ENCODE measurements at places on chromosomes 2 and 18.

DNA sequence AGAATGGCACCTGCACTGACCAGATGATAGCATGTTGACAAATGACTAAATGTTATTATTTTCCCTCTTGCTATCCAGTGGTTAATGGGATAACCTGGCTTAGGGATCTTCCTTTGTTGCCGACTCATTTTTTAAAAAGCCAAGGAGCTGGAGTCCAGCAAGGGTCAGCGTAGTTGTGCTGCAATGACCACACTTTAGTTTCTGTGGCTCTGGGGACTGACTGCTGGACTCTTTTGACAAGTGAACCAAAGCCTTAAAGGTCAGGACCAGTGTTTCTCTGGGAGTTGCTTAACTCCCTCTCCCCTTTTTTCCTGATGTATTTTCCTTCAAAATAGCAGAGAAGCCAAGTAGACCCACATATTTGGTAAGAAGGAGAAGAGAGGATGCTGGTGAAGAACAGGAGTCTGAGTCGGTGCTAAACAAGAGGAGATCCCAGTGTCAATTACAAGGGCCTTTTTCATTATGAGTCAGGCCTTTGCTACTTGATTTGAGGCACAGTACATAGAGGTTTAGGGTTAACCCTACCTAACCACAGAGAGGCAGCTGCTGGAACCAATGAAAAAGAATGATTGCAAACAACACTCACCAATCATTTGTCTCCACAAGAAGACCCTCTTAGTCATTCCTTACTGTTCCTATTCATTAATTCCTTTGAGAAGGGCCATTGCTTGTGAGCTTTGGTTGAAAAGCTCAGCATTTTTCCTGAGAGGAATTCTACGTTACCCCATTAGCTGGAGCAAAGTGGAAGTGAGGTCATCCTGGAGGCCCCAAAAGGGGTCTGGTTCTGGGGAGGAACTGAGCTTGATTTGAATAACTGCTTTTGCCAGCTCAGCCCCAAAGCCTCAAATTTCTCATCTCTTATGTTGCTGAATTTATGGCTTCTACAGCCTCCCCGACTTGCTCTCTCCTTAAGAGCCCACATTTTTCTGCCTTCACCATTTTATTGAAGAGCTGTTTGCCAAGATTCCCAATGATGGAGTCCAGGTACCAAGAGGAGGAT, 137.6 kb upstream of the HNMT start:
- DNase-seq: no peak

- DNase-seq: no peak
These were observed 182.2 kb upstream of the ATP5MC3 start for GRCh38 chr2:175363699-175364098.

- no peak for DNase-seq
These were observed 91.3 kb upstream of the RBBP8 start for GRCh38 chr18:22841840-22842239.

- DNase-seq: no peak
These were observed 99.6 kb upstream of the ASB18 start for GRCh38 chr2:236363711-236364277.

DNA sequence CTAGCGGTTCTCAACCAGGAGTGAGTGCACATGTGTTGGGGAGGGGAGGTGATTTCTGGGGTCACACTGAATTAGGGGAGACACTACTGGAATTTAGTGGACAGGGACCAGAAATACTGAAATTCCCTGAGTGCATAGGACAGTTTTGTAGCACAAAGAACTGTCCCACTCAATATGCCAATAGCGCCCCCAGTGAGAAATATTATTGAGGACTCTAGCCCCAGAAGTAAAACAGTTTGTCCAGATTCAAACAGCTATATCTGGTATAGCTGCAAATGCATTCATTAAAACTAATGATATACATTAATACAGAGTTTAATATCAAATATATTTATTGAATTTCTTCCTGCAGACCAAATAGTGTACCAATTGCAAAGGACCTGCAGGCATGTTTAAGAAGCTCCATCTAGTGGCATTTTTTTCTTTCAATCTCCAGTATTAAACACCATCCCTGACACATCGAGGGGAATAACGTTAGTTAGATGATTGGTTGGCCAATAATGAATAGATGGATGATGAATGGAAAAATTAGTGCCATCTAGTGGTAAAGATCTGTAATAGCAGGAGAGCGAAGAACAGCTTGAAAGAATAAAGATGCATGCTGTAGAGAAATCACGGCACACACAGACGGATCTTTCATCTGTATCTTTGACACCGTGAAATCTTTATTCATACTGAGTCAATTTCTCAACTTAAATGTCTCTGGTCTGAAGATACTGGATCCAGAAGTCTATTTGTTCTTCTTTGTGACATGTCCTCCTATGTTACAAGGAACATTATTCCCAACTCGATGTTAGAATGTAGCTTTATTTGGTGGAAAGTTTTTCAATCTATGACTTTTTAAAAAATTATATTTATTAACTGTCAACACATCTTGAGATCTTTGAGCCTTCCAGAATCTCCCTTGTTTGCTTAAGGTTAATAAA, 62.5 kb downstream of the DHRS9 start:
- no peak for DNase-seq

DNA sequence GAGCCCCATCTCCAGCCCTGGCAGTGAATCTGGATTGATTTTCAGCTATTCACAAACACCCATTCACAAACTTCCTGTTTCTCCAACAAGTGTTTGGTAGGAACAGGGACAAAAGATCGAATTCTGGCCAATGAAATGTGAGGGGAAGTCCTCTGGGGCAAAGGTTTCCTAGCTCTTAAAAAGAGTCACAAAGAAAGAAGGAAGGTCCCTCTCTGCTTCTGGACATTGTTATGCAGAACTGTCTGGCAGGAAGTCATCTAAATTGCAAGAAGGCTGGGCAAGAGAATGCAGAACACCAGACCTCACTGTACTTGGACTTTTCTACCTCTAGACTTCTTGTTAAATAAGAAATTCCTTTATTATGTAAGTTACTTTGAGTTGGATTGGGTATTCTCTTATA, 137.3 kb downstream of the CCDC148 start:
- DNase-seq: no peak

DNA sequence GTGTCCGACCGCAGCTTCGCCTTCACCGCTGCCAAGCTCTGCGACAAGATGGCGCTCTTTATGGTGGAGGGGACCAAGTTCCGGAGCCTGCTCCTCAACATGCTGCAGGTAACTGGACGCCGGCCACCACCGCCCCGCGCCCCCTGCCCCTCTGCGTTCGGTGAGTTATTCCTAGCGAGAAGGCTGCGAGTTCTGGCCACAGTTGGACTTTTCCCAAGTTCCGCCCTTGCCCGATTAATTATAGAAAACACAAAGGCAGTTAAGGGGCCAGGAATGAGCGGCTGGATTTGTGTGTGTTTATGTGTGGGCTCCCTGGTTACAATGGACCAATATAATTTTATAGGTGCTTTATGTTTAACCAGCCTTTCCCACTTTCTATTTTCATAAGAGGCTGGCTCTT, 189.2 kb downstream of the SMAD7 start:
- DNase-seq: no peak

- DNase-seq: no peak
These were observed 47.1 kb upstream of the CELF4 start for GRCh38 chr18:37612524-37613252.

DNA sequence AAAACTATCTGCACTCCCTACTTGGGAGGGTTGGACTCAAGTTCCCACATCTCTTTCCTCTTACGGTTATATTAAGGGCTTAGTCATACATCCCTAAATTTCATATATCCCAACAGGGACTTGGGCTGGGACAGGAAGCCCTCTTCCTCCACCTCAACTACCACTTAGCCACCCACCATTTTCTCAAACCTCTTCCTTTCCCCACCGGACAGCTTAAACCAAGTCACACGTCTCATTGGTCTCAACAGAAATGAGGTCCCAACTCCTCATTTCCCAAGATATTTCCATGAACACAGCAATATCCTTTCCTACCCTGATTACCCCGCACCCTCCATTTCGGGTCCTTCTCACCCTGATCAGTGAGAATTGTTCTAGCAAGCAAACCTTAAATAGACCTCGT, 736 bp downstream of the ZSCAN30 start:
- DNase-seq: no peak

DNA sequence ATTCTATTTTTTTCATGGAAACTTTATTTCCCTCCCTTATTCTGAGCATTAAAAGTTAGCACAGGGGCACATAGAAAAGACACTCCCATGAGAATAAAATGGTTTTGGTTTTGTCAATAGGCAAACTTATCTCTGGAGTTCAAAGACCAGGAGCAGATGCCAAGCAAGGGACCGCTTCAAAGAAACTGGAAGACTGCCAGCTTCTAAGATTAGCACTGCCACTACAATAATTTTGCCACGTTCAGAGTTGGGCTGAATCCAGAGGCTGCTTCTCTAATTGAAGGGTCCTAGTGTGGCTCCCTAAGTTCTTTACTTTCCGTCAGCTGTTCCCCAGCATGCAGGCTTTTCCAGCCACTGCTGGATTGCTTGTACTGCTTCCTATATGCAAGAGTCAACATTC, 681.0 kb upstream of the GCFC2 start:
- DNase-seq: no peak

GRCh38 chr18:41872206-41872605, 82.8 kb upstream of the PIK3C3 start:
- no peak for DNase-seq

- no peak for DNase-seq
These were observed 348.2 kb upstream of the VRK2 start for GRCh38 chr2:57698392-57698791.

DNA sequence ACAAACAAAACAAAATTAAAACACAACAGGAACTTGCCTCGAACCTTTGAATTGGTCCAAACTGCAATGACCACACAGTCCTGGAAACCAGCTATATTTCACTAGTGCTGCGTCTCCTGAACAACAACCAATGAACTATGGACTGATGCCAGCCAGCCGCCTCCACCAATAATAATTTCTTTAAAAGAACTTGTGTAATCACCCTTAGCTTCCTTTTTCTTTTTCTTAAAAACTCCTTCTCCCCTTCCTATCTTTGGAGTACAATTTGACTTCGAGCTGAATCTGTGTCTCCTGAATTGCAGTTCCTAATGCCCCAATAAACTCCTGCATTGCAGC, 1.6 kb upstream of the CXXC1 start:
- DNase-seq: no peak

GRCh38 chr2:191069606-191070005, 55.6 kb upstream of the STAT1 start:
- DNase-seq: no peak

- DNase-seq: no peak
These were observed 209.8 kb downstream of the ZBTB7C start for GRCh38 chr18:48199399-48199798.

GRCh38 chr18:53838746-53839145, 385.7 kb downstream of the MBD2 start:
- DNase-seq: no peak

DNA sequence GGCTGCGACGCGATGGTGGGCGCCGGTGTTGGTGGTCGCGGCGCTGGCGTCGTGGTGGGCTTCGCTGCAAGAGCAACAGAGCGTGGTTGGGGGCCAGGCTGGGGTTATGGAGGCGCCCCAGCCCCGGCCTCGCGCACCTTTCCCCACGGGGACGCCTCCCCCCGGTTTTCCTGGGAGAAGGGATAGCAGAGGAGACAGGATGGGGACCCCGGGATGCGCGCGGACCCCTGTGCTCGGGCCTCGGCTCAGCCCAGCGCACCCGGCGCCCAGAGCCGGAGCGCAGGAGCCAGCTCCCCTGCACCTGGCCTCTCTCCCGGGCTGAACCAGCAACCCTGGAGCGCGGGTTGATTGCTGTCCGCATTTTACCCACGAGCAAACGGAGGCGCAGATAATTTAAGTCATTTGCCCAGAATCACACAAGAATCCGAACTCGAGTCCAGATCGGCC, 1.0 kb downstream of the CD8A start:
- DNase-seq: no peak

- DNase-seq: no peak
These were observed 61.8 kb upstream of the DCC start for GRCh38 chr18:52278191-52278590.

DNA sequence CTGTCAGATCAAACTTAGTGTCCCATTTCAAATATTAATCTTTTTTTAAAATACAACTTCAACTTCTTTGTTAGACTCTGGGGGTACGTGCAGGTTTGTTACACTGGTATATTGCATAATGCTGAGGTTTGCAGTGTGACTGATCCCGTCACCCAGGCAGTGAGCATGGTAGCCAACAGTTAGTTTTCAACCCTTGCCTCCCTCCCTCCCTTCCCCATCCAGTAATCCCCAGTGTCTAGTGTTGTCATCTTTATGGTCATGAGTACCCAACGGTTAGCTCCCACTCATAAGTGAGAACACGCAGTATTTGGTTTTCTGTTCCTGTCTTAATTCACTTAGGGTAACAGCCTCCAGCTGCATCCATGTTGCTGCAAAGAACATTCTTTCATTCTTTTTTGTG, 23.9 kb downstream of the NOL10 start:
- DNase-seq: no peak

DNA sequence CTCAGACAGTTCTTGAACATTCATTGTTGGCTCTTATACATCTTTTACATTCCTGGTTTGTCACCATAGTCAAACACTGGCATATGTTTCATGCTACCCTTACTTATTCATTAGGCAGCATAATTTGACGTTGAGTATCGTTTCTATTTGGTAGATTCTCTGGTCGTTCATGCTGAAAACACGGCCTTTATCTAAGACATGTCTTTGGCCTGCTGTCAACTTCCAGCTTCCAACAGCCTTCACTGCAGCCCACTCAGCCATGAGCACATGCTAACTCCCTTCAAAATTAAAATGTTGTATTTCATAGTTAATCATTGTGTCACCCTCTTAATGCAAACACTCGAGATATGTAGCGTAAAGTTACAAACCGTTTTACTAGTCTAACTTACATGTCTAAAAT, 493.0 kb upstream of the NRP2 start:
- no peak for DNase-seq

- DNase-seq: no peak
These were observed 90.8 kb downstream of the FHOD3 start for GRCh38 chr18:36388310-36388709.

DNA sequence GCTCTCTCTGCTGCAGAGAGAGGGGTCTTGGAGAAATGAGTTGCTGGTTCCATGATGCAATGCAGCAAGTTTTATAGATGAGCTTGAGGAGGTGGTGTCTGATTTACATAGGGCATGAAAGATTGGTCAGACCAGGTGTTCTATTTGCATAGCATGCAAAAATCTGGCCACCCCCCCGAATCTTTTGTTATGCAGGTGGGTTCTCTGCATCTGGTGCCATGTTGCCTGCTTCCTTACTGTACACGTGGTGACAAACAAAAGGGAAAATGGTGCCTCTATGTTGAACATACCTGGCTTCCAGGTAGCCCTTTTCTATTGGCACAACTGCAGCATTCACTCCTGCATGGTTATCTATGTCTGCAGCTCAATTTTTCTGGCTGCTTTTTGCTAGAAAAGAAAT, 169.4 kb downstream of the GALNT1 start:
- no peak for DNase-seq

GRCh38 chr2:218782528-218782844, 539 bp downstream of the CYP27A1 start:
- DNase-seq: no peak

- DNase-seq: no peak
These were observed 111.4 kb downstream of the FEZ2 start for GRCh38 chr2:36486521-36487044.

DNA sequence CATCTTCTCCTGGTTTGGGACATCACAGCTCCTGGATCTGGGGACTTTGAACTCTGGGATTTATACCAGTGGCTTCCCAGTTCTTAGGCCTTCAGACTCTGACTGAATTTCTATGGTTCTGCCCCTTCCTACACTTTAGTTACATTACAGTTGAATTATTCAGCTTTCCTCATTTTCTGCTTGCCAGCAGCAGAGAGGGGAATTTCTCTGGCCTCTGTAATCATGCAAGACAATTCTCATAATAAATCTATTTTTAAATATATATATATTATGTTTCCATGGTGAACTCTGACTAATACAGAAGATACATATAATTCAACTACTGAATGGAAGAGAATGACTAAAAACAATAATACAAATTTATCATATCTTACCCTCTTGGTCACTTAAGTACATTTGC, 1478.6 kb upstream of the ACVR2A start:
- no peak for DNase-seq
